Natural killer cell treated with Interleukin-12 subunit alpha and Interleukin-12 subunit beta and Interleukin-15 and Interleukin-18, amount 100 ng/mL, for 72 hours (primary cell): ENCODE measurements at places on chromosomes 3 and 15. TPM values are rescaled to one million over a fixed set of nuclear protein-coding genes. Genes with fewer than 3 reads are reported as not detected.

DNA sequence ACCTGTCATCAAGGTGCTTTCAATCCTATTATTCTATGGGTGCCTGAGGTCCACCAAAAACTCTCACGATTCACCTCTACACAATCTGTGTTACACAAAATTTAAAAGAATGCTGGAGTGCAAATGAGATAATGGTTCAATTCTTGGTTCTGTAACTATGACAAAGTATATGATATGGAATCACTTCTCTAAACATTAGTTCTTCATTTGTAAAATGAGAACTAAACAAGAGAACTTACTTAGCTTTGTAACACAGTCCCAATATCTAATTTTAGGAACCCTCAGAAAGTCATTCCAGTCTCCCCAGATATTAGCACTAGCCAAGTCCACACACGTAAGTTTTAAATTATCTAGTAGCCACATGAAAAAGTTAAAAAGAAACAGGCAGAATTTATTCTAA lies 111.5 kb downstream of the TBL1XR1 start:
- DNase-seq = no peak

DNA sequence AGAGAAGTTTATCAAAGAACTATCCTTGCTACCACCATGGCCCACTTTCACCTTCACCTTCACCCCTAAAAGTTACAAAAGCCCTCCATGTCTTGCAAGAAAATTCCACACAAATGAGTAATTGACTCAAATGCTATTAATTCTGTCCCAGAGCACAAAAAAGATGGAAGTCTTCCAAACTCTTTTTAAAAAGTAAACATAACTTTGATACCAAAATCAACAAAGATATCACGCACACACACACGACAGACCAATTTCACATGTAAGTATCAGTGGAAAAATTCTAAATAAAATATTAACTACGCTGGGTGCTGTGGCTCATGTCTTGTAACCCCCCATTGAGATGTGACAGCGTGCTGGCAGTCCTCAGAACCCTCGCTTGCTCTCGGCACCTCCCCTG lies 1.1 kb upstream of the MCCC1 start:
- no peak for DNase-seq

The LRRN1 gene
- total RNA-seq = 0.38 TPM

The PRSS50 gene
- not detected for total RNA-seq

The ITPKA gene
- total RNA-seq = not detected

The ST3GAL6 gene
- not detected for total RNA-seq
